ENCODE measurements at places on chromosomes 7 and 10. TPM values are rescaled to one million over a fixed set of nuclear protein-coding genes. Genes with fewer than 3 reads are reported as not detected.

DNA sequence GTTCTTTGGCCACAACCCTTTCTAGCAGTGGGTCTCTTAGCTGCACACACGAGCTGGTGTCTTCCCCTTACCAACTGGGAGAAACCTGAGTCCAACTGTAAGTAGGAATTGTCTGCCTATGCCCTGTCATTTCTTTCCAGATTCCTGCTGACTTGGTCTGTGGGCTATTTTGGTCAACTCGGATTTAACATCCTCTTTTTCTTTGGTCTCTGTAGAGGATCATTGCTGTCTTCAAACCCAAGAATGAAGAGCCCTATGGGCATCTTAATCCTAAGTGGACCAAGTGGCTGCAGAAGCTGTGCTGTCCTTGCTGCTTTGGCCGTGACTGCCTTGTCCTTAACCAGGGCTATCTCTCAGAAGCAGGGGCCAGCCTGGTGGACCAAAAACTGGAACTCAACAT lies 10.3 kb downstream of the PI4K2A start:
- no peak for DNase-seq

GRCh38 chr10:77911535-77912123 lies 14.9 kb downstream of the DLG5 start:
- DNase-seq, result no peak

The NEURL1 gene
- not detected for total RNA-seq

DNA sequence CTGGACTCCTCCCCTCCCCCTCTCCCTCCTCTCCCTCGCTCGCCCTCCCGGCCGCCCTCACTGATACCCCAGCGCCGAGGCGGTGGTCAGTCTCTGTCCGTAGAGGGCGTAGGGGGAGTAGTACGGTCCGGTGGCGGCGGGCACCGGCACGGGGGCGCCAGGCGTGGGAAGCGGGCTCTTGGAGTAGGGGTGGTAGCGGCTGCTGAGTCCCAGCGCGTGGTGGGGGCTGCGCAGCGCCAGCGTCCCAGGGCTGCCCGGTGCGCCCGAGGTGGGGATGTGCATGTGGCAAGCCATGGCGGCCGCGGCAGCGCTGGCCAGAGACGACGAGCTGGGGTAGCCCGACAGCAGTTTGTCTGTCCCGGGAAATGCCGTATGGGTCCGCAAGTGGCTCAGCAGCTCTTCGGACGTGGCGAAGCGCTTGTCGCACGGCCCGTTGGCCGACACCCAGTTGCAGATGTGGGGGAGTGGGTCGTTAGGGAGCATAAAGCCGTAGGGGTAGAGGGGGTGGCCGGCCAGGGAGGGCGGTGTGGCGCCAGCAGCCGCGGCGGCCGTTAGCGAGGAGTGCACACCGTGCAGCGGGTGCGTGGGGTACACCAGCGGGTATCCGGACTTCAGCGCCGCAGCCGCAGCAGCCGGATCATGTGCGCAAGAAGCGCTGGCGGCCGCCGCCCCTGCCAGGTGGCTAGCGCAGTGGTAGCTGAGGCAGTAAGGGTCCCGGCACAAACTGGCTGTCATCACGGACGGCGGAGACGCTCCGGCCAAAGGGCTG lies 2.7 kb downstream of the ZNF503 start:
- DNase-seq, result no peak

The COL28A1 gene
- not detected for total RNA-seq

Measured in dermis blood vessel endothelial cell (primary cell).